ENCODE measurements at places on chromosomes 6 and 20.

GRCh38 chr20:4813076-4813862, 91.6 kb downstream of the PRND start:
- no peak for DNase-seq

DNA sequence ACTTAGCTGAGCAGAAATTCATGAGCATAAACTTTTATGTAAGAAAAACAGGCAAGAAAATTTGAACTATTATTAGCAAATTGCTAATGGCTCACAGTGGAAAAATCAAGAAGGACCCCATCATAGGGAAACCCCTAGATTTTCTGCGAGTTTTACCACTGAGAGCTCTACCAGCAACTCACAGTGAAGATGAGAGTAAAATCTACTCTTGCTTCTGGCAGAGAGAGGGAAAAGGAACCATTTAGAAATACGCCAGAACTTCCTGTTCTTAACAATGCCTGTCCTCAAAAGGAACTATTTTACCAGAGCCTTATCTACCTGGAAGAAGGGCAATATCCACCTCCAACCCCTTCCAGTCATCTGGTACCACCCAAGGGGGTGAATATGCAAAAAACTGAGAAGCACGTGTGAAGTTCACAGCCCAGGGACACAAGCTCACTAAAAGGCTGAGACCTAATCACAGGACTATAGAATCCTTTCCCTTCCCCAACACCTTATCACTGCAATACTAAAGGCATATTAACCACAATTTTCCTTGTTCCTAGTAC, 34.4 kb upstream of the ASF1A start:
- no peak for DNase-seq

DNA sequence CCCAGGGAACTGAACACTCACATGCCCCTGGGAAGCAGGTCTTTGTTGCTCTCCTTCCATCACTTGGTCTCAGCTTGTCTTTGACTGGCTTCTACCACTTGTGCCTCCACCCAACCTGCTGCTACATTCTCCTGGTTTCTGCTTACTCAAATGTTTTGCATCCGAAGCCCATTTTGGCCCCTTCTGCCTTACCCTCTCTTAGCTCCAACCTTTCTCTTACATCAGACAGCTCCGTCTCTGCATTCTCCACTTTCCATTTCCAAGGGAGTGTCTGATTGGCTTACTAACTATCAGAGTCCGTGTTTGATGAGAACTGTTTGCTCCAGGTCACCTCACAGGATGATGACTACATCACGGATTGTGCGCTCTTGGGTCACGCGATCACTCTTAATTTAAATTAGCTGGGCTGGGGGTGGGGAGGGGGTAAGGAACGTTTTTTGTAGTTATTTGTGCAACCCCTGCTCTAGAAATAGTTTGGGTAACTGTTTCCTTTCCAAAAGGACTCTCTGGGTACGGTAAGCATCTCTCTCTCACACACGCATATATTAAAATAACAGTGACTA, 844 bp upstream of the ABRACL start:
- DNase-seq = no peak

DNA sequence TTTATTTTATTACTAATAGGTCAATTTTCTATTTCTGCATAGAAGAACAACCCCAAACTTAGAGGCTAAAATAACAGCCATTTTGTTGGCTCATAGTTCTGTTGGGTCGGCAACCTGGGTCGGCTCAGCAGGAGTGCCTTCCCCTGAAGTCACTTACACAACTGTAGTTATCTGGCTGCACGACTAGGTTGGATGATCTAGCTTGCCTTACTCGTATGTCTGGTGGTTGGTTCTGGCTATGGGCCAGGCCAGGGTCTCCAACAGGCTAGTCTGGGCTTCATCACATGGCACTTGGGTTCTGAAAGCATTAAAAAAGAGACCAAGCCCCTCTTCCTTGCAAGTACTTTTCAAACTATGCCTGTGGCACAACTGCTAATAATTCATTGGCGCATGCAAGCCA, 53.5 kb downstream of the STXBP5 start:
- DNase-seq = no peak

GRCh38 chr6:137365707-137366437, 128.3 kb downstream of the OLIG3 start:
- no peak for DNase-seq

Measured in astrocyte of the spinal cord (primary cell).